Right lung (tissue), 10 donors: ENCODE measurements at places on chromosomes 5 and 9.

GRCh38 chr5:107636068-107636467, 34.7 kb downstream of the EFNA5 start:
- no peak for DNase-seq

DNA sequence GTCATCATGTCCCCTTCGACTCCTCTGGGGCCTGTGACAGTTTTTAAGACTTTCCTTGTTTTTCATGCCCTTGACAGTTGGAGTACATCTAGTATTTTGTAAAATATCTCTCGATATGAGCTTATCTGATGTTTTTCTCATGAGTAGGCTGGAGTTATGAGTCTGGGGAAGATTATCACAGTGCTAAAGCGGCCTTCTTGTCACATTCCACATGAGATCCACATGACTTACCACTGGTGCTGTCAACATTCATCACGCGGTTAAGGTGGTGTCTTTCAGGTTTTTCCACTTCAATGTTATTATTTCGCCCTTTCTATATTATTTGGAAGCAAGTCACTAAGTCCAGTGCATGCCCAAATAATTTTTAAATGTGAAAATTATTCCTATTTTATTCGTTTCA, 17.1 kb upstream of the CAST start:
- no peak for DNase-seq

DNA sequence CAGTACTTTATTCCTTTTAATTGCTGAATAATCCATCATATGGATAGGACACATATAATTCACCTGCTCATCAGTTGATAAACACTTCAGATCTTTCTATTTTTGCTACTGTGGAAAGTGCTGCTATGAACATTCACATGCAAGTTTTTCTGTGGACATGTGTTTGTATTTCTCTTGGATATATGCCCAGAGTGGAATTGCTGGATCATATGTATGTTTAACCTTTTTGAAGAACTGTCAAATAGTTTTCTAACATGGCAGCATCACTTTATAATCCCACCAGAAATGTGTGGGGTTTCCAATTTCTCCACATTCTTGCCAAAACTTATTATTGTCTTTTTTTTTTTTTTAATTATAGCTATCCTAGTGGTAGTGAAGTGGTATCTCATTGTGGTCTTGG, 15.1 kb downstream of the CARTPT start:
- no peak for DNase-seq

GRCh38 chr9:89154651-89155336, 23.8 kb downstream of the SHC3 start:
- DNase-seq: no peak

DNA sequence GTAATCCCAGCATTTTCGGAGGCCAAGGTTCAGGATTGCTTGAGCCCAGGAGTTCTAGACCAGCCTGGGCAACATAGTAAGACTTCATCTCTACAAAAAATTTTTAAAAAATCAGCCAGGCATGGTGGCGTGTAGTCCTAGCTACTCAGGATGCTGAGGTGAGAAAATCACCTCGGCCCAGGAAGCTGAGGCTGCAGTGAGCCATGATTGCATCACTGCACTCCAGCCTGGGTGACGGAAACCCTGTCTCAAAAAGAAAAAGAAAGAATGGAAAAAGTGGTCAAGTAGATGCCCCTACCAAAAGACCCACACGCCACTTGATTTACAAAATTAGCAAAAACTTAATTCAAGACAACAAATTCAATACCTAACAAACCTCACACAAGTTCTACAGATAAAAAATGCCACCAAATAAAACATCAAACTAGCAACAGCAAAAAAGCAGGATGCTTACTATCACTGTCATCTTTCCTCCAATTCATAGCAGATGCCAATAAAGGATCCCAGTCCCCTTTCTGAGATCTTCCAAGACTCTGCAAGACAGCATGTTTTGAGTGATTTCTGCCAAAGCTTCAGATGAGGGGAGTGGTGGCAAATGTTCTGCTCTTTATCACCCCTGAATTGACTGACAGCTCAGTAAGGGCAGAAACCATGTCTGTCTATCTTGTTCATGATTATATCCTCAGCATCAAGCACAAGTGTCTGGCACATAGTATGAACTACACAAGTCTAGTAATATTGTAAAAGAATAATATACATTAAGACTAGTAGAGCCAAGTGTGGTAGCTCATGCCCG, 34.2 kb upstream of the TESK1 start:
- DNase-seq: no peak

DNA sequence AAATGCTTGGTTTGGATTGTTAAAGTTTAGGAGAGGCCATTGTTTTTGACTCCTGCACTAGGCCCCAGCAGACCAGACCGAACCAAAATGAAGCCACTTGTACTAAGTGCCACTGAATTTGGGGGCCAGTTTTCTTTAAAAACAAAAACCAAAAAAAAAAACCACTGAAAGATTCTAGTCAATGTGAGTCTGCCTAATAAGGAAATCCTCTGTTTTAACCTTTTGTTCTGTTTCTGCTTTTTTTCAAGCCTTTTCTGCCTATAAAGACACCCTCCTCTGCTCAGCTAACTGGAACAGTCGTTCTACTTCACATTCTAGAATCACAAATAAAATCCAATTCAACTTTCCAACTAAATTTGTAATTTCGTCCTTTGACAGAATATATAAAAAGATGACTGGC, 64.9 kb downstream of the SERINC5 start:
- no peak for DNase-seq

GRCh38 chr5:117982691-117983090, 1005.7 kb downstream of the DTWD2 start:
- DNase-seq: no peak

DNA sequence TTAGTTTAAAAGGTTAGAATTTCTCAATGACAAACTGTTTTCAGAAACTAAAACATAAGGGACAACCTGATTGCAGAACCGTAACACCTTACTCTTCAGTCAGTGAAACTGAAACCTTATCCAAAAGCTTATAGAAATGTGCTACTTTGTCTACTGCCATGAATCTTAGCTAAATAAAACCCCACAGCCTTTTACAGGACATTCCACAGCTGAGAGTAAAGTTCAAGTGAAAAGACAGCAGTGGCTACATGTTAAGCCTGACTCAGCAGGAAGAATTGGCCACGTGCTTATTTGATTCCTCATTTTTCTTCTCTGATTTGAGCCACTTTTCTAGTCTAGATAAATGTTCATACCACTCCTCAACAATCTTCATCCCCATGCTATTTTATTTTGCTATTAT, 278.7 kb upstream of the ISL1 start:
- no peak for DNase-seq

DNA sequence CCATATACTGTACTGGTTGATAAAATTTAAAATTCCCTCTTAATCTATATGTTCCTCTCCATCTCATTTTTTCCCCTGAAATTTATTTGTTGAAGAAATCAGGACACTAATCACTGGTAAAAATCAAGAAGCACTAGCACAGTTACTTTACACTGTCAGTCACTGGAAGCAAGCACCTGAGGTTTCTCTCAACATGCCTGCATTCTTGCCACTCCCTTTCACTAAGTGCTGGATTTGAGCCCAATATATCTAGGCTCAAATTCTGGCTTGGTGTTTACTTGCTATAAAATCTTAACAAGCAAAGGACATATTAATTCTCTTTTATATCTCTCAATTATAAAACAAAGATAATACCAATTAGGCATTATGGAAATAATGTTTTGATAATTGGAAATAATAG, 58.6 kb downstream of the DIAPH1 start:
- DNase-seq: peak; percentile 27

GRCh38 chr9:9631284-9631683, 981.5 kb downstream of the PTPRD start:
- DNase-seq: no peak

- DNase-seq: no peak
Observed at GRCh38 chr5:135220394-135221186, 178.4 kb downstream of the MACROH2A1 start.

DNA sequence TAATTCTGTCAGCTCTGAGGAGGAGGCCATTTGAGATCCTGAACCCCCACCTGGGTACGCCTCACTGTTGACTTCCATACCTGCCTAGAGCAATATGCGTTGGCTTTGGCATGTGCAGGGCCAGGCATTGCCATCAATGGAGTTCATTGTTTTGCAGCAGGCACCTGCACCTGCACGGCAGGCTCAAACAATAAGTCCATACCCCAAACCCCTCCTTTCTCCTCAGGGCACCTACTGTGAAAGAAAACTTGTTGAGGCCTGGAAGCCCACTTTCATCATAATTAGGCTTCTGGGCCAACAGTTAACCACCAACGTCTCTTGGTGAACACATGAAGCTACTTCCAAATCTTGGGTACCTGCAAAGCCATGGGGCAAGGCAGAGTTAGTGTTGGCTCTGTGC, 238.7 kb downstream of the NFIB start:
- DNase-seq: no peak

DNA sequence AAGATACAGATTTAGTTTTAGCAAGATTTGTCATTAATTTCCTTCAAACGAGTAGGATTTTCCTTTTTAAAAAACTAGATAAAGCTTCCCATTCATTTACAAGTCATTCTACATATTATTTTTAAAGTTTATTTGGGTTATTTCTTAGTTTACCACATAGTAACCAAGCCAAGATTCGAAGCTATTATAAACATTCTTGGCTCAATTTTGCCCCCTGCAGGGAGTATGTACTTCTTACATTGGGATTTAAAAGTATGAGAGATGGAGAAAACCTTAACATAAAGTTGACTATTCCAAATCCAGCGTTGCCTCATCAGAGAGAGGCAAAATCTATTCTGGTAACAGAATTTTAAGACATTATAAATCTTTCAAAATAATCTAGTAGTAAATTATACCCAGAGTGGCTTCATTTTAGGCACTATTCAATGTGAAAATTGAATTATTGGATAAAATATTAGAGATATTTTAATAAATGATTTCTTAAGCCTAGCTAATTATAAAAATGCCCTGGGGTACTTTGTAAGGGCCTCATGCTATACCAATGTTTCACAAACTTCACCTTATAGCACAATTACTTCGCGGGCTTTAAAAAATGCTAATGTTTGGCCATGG, 39.1 kb downstream of the FBN2 start:
- peak; percentile 60 for DNase-seq

DNA sequence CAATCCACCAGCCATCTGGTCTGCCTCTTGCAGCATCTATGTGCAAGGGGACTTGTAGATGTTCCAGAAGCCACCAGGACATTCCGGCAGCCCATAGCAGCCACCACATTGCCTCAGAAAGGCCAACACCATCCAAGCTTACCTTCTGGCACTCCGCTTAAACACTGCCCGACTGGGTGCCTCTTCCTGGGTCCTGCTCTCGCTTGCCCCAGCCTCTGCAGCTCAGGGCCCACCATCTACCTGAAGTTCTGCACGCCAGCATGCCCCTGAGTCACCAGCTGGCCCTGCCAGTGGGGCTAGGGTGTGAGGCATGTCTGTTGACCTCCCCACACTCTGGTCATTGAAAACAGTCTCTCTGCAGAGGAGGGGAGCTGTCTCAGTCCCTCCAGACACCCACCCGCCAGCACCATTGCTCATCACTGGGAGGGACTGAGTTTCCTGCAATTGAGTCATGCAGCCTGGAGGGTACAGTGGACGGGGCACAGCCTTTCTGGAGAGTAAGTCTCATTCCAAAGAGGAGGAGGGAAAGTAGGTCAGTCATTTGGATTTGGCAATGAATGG, 16.9 kb upstream of the COL5A1 start:
- no peak for DNase-seq

DNA sequence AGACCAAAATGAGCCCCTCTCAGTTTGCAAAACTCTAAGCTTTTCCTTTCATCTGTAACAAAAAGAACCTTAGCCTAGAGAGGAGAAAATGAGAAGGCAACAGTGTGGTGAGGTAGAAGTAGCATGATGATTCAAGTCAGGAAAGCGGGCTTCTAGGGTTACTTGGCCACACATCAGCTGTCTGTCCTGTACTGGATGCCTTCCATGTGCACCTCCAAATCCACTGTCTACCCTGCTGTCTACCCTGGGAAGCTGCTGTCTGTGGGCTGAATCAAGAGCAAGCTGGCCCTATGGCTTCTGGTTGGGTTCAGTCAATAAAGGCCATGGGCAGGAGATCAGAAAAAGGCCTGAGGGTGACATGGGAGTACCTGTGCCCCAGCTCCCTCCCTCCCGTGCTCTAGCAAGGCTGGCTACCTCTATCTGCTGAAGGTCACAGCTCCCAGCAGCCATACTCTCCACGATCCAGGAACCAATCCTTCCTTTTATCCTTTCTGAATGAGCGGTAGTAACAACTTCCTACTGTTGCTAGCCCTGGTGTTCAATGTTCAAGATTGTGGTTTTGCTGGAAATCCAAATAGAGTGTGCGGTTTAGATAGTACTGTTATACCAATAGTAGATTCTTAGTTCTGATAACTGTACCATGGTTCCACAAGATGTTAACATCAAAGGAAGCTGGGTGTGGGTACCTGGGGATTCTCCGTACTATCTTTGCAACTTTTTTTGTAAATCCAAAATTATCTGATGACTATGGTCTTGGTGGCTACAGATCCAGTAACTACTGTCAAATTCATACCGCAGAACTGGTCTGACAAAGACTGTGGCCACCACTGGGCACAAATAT, 191.0 kb downstream of the ESM1 start:
- no peak for DNase-seq

DNA sequence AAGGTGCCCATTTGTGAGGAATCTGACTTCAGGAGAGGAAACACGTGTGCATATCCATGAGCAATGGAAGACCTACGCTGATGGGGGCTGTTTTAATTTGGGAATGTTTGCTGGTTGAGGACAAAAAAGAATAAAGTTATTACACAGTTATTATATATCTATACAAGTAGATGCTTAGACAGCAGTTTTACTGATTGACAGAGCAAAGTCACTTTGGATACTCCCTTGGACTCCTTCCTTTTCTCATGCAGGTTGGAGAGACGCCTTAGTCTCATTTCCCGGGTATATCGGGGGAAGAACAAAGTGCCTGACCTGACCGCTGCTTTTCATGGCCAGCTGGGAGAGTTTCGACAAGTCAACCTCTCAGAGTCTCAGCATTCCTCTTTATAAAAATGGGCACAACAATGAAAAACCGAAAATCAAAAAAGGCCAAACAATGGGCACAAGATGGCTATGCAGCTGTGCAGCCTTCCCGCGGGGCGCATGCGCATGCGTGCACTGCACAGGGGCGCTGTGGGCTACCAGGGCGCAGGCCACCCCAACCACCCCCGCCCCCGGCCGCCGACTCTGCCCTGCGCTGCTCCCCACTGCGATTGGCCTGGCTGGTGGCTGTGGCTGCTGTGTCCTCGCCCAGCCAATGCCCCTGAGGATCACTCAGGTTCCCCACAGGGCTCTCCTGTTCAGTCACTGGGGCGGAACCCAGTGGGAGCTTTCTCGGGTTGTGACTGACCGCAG, 18.1 kb downstream of the NFIL3 start:
- no peak for DNase-seq

GRCh38 chr9:37105234-37105633, 15.1 kb upstream of the ZCCHC7 start:
- DNase-seq: no peak

- DNase-seq: no peak
Observed at GRCh38 chr5:159324102-159324755, 6.1 kb downstream of the IL12B start.
